ENCODE measurements at places on chromosomes 2 and 18.

DNA sequence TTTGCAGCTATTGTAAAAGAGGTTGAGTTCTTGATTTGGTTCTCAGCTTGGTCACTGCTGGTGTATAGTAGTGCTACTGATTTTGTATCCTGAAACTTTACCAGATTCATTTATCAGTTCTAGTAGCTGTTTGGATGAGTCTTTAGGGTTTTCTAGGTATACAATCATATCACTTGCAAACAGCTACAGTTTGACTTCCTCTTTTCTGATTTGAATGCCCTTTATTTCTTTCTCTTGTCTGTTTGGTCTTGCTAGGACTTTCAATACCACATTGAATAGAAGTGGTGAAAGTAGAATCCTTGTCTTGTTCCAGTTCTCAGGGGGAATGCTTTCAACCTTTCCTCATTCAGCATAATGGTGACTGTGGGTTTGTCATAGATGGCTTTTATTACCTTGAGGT lies 210.5 kb upstream of the DPP10 start:
- no peak for DNase-seq

DNA sequence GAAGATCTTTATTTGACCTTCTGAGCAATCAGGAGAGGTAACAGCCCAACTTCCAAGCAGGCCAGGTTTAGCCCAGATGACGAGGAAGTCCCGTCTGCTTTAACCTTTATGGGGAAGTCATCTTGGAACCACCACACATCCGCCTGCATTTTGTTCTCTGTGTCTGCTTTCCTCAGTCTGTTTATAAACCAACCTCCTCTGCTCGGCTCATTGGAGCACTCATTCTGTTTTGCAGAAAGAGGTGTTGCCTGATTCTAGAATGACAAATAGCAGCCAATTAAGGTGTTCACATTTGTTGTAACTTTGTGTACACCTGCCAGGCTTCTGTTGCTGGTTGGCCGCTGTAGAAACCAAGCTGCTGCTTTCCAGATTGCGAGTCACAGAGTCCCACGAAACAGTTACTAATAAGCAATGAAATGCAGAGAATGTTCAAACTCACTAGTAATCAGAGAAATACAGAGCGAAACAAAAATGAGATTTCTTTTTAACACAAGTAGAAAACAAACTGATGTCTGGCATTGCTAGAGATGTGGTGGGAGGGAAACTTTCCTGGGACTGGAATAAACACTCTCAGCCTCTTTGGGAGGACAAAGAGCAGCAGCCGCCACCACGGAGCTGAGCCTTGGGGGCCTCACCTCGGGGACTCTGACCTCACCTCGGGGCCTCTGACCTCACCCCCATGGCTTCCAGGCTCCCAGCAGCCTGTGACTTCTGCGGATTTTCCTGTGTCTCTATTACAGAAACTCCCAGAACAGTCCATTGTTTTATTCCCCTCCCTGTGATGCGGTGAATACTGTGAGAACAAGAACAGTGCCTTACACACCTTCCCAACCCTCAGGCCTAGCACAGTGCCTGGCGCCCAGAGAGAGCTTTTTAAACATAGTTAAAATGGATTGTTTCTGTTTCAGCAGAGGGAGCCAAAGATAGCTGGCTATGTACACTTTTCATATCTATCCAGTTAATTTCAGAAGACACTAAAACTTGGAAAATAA lies 64.0 kb downstream of the MBP start:
- no peak for DNase-seq

- no peak for DNase-seq
Observed at GRCh38 chr18:48854780-48855179, 96.0 kb downstream of the SMAD7 start.

DNA sequence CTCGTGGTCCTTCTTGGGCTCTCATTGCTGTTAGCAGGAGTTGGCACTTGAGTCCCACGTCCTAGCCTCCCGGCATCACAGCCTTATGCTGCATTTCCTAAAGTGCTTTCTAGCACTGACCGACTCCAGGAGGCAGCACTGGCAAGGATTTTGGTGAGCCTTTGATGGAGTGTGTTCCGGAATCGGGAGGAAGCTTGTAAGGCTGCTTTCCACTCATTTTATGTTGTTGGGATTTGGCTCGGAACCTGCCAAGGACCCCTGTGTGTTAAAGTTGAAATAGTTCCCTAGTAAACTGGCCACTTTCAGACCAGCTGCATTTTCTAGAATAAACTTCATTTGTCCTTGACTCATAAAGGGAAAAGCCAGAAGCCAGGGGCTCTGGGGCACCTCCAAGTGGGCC lies 88.9 kb downstream of the AGAP1 start:
- no peak for DNase-seq

DNA sequence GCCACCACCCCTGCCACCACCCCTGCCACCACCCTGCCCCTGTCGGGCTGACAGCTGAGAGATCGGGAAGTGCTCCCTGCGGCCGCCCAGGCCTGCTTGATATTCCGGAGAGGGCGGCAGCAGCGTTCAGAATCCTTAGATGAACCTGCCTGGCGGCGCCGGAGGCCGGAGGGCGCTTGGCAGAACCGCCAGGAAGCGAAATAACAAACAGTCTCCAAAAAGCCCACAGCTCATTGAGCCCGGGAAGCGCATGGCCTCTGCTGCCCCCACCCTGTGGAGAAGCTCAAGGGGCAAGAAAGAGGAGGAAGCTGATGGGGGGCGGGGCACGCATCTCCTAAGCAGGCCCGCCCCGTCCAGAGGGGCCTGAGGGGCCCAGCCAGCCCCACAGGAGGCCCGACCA lies 92.2 kb upstream of the MBOAT2 start:
- DNase-seq: no peak

DNA sequence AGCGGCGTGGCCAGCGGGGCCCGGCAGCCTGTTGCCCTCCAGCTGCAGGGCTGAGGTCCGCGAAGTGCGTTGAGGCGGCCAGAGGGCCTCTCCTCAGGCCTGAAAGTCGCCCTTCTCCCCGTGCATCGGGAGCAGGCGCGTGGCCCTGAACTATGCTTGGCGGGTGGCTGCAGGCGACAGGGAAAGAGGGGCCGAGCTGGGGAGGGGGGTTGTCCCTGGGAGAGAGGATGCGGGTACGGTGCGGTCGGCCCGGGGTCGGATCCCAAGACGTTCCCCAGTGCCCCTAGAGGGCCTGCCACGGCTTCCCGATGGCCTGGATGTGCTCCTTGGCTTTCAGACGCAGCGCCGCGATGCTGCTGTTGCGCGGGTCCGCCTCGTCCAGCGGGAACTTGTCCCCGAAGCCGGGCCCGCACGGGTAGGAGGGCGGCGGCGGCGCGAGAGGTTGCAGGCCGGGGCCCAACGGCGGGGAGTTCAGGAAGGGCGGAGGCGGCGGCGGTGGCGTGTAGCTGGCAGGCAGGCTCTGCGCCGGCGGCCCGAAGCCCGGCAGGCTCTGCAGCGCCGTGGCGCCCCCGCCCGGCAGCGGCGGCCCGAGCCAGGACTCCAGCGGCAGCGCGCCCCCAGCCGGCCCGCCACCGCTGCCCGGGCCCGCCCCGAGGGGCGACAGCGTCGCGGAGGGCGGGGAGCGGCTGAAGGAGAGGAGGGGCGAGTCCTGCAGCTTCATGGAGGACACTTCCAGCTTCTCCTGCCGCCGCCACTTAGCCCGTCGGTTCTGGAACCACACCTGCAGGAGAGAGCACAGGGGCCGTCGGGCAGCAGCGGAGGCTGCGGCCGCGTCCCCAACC lies 4.3 kb downstream of the RAX start:
- DNase-seq: no peak
